Kidney glomerular epithelial cell (primary cell): ENCODE measurements at places on chromosomes 12 and 14.

DNA sequence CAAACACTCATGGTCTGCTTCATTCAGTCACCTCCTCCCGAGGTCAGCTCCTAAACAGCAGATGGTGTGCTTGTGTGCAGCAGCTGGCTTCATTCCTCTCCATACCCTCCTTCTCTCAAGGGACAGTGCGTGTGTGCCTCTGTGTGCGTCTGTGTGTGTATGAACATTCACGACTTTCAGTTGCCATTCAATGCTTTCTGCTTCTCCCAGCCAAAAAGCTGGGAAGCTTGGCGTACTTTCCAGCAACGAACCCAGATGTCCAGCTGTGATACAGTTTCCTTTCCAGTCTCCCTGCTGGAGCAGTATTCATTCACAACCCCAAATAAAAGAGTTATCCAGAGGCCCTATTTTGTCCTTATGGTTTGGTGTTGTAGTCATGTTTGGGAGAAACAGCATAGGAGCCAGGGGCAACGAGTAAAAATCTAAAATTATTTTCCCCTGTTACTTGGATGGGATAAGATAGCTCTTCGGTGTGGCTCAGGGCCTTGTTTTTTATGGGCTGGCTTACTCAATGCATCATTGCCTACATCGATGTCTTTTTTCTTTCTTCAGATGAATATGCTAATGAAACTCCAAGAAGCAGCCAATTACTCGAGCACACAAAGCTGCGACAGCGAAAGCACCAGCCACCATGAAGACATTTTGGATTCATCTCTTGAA lies 379.3 kb downstream of the NAV3 start:
- no peak for DNase-seq

GRCh38 chr14:94738751-94739150 lies 31.2 kb downstream of the GSC start:
- no peak for DNase-seq

DNA sequence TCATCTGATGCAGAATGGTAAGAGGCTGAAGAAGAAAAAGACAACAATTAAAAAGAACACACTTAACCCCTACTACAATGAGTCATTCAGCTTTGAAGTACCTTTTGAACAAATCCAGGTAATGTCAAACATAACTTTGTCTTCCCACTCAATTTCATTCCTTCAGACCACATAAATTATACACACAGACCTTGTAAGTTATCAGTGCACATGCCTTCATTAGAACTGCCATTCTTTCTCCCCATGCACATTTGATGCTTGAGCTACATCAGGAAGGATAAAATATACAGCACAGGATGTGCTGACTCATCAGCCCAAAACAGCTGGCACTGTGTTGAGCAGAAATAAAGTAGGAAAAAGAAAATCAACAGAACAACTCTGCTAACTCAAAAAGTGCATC lies 246.7 kb downstream of the PAWR start:
- DNase-seq = no peak

GRCh38 chr14:90585106-90585505 lies 188.3 kb downstream of the CALM1 start:
- DNase-seq = no peak

DNA sequence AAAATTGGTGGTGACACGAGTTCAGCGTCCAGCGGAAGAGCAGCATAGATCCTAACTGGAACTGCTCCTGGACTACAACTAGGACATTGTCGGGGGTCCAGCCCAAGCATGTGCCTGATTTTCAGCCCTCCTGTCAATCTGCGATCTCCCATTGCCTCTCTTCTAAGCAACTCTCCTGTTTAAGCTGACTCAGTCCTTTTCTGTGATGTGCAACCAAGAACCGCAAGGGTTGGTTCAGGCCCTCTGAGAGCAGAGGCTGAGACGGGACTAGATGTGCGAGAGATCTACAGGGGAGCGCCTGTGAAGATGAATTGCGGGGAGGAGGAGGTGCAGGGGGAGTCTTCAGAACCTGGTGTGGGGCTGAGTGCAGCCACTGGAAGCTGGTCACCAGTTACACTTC lies 3.7 kb upstream of the PAPLN start:
- DNase-seq = no peak

- no peak for DNase-seq
Measured at GRCh38 chr12:1421091-1421846, 173.1 kb downstream of the FBXL14 start.

GRCh38 chr12:57893431-57894353 lies 47.2 kb upstream of the CTDSP2 start:
- DNase-seq = peak; percentile 41

- DNase-seq = no peak
Measured at GRCh38 chr14:52220924-52221811, 46.3 kb upstream of the PTGDR start.

DNA sequence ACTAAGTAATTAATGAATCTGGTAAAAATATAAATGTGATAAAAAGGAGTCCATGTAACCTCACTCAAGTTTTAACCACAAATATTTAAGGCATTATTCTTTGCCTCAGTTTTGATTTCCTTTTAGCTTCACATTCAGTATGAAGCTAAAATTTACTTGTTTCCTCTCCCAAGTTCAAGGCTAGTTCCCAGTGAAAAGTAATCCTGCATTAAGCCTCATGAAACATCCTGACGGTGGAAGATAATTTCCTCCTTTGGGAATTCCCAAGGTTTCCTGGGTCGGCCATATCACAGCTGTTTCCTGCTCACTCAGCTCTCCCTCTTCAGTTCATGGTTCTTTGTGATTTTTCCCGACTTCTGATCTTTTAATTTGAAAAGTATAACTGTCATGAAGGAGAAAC lies 1256.8 kb upstream of the FLRT2 start:
- no peak for DNase-seq

GRCh38 chr12:130880411-130880885 lies 8.6 kb downstream of the RAN start:
- no peak for DNase-seq
